ENCODE measurements at places on chromosomes 16 and 17. TPM values are rescaled to one million over a fixed set of nuclear protein-coding genes. Genes with fewer than 3 reads are reported as not detected.

MYH2 gene
- 0.65 TPM for total RNA-seq

DNA sequence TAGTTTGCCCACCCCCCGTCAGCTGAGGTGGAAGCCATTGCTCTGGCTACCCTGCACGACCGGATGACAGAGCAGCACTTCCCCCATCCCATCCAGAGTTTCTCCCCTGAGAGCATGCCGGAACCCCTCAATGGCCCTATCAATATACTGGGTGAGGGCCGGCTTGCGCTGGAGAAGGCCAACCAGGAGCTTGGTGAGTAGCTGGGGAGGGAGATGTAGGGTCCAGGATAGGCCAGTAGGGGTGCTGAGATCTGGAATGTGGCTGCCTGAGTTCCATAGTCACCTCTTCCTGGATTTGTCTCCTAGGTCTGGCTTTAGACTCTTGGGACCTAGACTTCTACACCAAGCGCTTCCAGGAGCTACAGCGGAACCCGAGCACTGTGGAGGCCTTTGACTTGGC is 6.4 kb downstream of the PFAS start:
- peak; percentile 10 for DNase-seq

ASPHD1 gene
- 18.7 TPM for total RNA-seq

DNA sequence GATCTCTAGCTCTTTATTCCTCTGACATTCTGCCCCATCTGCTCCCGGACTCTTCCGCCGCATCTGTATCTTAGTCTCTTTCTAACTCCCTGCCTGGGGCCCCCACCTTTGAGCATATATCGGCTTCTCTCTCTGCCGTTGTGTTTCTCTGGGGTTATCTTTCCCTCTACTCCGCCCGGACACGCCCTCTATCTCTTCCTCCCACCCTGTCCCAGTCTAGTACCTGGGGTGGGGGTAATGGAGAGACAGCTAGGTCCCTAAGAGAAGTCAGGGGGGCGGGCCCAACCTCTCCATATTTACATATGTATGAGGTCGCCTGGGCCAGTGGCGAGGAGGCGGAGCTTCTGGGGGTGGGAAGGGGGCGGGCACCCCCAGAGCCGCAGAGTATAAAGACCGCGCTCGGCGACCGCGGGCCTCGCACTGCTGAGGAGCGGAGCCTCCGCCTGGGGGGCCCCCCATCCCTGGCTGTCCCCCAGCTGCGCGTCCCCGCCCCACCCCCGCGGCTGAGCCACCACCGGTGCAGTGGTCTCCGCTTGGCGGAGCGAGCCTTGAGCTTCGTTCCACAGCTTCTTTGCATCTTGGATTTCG is at the start of gene ATP1B2:
Gene ATP1B2, plus strand, starts transcription at position 418 of the 588 bp plus-strand sequence. CDS start 593 bp downstream, outside the sequence.
- peak; percentile 46 for DNase-seq

DNA sequence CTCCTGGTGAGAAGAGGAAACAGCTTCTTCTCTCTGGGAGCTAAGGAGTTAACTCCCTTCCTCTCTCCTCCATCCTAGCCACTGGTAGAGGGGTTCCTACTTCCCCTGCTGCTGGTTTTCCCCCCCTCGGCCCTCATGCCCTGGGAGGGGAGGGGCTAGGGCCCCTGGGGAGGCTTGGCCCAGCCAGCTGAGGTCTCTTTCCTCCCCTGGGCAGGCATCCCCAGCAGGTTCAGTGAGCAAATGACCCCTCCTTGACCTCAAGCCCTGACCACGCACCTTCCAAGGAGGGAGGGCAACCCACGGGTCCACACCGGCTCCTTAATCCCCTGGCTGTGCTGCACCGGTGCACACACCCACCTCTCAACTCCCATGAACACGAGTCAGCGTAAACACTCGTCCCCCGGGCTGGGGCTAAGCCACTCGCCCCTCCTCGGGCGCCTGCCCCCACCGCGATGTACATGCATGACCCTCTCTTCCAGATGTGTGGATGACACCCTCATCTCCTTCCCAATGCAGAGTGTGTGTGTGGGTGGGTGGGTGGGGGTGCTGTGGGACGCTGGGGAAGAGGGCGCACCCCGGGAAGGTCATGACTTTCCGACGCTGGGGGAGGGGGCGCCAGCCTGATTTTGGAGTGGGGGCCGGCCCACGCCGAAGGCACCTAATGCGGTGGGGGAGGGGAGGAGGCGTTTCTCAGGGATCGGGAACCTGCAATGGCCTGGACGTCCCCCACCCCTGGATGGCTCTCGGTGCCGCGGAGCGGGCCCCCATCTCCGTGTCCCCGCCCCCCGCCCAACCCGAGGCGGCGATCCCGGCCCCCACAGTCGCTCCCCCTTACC is 33.7 kb downstream of the SRCIN1 start:
- DNase-seq = no peak

SLC6A4 gene
- not detected for total RNA-seq

DNA sequence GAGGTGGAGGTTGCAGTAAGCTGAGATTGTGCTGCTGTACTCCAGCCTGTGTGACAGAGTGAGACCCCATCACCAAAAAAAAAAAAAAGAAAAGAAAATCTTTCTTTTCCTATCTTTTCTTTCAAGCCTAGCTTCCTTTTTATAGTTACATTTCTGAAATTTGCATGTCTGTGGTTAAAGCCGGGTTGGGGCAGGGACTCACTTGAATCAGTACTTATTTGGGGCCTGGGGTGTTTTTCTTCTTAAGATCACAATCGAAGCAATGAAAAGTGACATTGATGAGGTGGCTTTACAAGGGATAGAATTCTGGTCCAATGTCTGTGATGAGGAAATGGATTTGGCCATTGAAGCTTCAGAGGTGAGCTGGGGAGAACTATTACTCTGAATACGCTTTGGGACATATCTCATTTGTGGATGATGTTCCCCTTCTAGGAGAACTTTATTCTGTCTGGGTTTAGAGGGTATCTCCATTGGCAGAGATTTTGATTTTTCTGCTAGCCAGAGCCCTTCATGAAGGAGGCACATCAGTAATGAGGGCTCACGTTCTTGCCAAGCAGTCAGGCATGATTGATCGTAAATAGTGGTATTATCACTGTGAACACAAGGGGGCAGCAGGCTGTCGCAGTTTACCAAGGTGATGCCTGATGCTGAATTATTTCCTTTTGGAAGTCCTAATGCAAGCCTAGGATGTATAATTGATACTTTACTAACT is 14.3 kb downstream of the KPNB1 start:
- DNase-seq = peak; percentile 70

DNA sequence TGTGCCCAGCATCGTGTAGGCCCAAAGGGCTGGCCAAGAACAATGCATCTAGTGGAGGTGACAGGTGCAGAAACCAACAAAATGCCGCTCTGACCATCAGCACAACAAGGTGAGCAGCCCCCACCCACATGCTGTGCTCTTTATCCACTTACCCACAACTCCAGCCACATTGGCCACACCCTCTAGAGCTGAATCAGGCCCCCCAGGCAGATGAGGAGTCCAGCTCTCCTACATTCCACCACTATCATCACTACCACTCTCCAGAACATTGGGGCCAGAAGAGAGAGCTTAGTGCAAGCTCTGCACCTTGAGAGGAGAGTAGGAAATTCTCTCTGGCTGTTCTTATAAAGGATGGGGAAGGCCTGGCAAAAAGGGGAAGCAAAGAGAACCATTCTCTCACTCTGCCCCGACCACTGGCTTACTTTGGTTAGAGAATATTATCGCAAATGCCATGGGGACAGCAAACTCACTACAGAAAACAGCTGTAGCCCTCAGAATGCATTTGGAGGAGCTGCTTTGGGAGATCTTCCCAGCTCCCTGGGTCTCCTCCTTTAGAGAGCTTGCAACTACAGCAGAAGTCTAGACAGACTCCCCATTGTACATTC is 75.0 kb downstream of the TMEM132E start:
- DNase-seq = no peak

All from GM23248 (cell line).